ENCODE measurements at places on chromosomes 5 and 9. TPM values are rescaled to one million over a fixed set of nuclear protein-coding genes. Genes with fewer than 3 reads are reported as not detected.
A peak's percentile ranks its signal among the peaks of the same experiment; 100 is the strongest.

- DNase-seq: no peak
Measured at GRCh38 chr9:132923346-132923902, 21.0 kb downstream of the TSC1 start.

DNA sequence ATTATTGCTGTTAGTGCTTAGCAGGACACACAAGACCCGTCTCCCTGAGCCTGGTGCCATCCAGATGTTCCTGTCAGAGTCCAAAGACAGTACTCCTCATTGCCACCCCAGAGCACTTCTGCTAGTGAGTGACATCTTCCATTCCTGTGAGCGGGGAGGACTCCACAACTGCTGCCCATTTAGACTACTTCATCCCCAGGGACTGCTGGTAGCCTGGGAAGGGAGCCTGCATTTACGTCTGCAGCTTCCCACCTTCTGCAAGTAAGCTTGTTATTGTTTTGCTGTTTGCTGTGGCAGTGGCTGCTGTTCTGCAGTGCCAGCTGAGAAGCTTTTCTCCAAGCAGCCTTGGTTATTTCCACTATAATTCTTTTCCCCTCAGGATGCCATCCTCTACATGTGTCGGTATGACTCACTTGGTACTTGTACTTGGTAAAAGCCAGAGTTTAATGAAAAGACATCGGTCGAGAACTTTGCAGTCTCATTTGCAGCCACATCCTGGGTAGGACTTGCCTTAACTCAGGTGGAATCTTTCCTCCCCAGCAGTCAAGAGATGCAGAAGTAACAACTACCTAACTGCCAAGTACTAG lies 10.6 kb upstream of the MAP1B start:
- DNase-seq: no peak

DNA sequence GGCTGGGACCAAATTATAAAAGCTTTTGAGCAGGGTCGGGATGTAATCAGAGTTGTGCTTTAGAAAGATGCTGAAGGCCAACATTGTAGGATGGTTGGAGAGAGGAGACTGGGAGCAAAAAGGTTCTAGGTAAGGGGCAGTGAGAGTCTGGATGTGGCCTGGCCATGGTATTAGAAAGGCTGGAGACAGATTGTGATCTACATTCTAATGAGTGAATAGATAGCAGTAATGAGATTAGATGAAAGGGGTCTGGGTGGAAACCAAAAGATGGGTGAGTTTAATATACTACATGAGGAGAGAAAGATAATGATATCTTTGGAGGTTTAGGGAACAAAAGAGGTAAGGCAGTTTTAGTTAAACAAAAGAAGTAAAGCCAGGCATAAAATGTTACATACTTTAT lies 88.8 kb upstream of the SH3GL2 start:
- no peak for DNase-seq

DNA sequence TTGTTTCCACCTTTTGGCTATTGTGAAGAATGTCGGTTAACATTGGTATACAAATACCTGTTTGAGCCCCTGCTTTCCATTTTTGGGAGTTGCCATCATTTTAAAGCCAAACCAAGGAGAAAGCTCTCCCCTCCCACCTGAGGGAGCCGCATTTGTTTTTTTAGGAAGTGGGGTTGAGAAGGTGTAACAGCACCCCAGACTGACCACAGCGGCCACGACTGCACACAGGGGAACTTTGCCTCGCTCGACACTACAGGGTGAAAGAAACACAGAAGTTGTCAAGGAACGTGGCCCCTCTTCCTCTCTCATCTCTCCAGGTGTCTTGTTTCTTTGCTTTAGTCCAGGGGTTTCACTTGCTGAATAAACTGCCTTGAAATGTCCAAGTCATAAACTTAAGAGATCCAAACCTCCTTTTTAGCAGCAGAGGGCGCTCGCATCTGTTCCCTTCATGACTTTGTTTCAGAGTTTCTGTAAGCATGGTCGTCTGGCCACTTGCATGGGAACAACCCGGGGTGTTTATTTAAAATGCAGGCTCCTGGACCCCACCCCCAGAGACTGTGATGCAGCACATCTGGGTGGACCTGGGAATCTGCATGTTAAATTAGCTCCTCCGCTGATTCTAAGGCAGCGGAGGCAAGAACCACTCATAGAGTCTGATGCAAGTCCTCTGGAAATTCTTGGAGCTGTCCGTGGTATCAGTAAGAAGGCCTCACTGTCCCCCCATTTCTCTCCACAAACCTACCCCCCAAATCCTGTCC lies 2.1 kb upstream of the TTLL11 start:
- DNase-seq: peak; percentile 44

- DNase-seq: peak; percentile 61
Measured at GRCh38 chr9:121282277-121283079, 14.5 kb downstream of the GSN start.

DNA sequence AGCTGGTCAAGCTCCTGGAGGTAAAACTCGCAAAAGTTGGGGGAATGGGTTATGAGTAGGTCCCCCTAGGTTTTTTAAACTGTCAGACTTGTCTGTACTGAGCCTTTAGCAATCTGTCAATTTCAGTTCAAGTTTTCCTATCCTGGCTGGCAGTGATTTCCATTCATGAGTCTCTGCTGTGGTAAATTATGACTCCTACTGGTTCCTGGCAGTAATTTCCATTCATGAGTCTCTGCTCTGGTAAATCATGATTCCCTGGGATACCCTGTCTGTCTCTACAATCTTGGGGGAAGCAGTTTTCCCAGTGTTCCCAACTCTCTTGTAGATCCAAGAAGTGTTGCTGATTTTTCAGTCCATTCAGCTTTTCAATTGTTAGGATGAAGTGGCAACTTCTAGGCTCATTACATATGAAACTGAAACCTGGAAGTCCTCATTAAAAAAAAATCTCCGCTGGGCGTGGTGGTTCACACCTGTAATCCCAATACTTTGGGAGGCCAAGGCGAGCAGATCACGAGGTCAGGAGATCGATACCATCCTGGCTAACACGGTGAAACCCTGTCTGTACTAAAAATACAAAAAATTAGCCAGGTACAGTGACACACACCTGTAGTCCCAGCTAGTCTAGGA lies 91.3 kb upstream of the GPBP1 start:
- peak; percentile 17 for DNase-seq

Gene IL3
- not detected for total RNA-seq

Gene RASGEF1C
- not detected for total RNA-seq

Gene MARCOL
- not detected for total RNA-seq

Gene GABRB2
- not detected for total RNA-seq

Gene DBH
- not detected for total RNA-seq

Gene SNCB
- total RNA-seq: not detected

Data from HFFc6 (cell line).